MM.1S (cell line): ENCODE measurements at places on chromosomes 4 and X.

- H3K4me1 ChIP-seq, result peaks cover 7% of the 10 kb centered on the region
- peaks cover 3% of the 10 kb centered on the region; the same call in 1 of the 2 replicates for H3K27me3 ChIP-seq
- no peak overlapping the region for H3K27ac ChIP-seq
- no peak overlapping the region for H3K4me3 ChIP-seq
- H3K36me3 ChIP-seq, result no peaks in the 10 kb centered on the region
Observed at GRCh38 chr4:5988086-5988845, 30.0 kb downstream of the C4orf50 start.

- H3K27me3 ChIP-seq, result no peaks in the 10 kb centered on the region
- H3K36me3 ChIP-seq, result no peaks in the 10 kb centered on the region
- H3K4me3 ChIP-seq, result no peak overlapping the region
- H3K27ac ChIP-seq, result peak overlapping the region; percentile 57
- peak; percentile 75 for DNase-seq
Observed at GRCh38 chr4:23970201-23970850, 80.5 kb upstream of the PPARGC1A start.

GRCh38 chr4:7506119-7506518, 71.4 kb upstream of the PSAPL1 start:
- peaks cover 98% of the 10 kb centered on the region for H3K27me3 ChIP-seq
- DNase-seq, result no peak
- no peak overlapping the region for H3K4me3 ChIP-seq

DNA sequence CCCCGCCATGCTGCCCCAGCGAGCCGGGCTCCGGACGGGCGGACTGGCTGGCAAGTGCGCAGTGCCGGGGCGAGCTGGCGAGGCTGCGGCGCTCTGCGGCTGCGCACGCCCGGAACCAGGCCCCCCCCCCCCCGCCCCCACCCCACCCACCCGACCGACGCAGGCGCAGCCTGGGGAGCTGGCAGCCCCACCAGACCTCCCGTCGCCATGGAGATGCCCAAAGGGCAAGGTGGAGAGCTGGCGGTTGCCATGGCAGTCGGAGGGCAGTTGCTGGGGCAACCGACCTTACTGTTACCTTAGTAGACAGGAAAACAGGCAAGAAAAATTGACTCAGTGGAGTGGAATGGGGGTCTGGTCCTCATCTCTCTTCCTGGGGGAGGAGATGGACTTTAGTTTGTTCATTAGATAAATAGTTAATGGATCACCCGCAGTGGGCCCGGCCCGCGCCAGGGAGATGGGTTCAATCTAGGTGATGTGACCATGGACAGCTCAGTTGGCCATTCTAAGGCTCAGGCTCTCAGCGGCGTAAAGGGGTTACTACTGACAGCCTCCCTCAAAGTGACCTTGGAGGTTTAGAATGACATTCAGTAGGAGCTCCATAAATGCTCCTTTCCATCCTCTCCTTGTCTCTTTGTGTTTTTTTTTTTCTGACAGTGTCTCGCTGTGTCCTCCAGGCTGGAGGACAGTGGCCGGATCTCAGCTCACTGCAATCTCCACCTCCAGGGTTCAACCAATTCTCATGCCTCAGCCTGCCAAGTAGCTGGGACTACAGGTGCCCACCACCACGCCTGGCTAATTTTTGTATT, at the start of gene PCSK1N:
Gene PCSK1N (minus strand): TSS at position 87 of the 806 bp plus-strand sequence. CDS start 78 bp downstream, at position 9.
- no peaks in the 10 kb centered on the region for H3K4me1 ChIP-seq
- no peak within 1 kb of the TSS for H3K27ac ChIP-seq
- DNase-seq, result no peak
- no peaks in the 10 kb centered on the region for H3K36me3 ChIP-seq
- H3K27me3 ChIP-seq, result no peaks in the 10 kb centered on the region
- H3K4me3 ChIP-seq, result peak within 1 kb of the TSS; percentile 48; the same call in 1 of the 2 replicates

DNA sequence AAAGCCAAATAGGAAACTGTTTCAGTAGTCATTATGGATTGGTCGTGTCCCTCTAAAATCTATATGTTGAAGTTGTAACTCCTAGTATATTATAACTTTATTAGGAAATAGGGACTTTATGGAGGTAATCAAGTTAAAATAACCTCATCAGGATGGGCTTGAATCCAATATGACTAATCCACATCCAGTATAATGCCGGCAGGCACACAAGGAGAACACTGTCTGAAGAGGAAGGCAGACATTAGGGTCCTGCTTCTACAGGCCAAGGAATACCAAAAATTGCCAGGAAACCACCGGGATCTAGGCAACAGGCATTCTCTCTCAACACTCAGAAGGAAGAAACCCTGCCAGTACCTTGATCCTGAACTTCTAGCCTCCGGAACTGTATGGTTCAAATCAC, 130.3 kb downstream of the ATP10D start:
- no peaks in the 10 kb centered on the region for H3K27me3 ChIP-seq
- H3K4me3 ChIP-seq, result no peak overlapping the region
- H3K36me3 ChIP-seq, result no peaks in the 10 kb centered on the region
- no peak for DNase-seq
- H3K4me1 ChIP-seq, result no peaks in the 10 kb centered on the region

DNA sequence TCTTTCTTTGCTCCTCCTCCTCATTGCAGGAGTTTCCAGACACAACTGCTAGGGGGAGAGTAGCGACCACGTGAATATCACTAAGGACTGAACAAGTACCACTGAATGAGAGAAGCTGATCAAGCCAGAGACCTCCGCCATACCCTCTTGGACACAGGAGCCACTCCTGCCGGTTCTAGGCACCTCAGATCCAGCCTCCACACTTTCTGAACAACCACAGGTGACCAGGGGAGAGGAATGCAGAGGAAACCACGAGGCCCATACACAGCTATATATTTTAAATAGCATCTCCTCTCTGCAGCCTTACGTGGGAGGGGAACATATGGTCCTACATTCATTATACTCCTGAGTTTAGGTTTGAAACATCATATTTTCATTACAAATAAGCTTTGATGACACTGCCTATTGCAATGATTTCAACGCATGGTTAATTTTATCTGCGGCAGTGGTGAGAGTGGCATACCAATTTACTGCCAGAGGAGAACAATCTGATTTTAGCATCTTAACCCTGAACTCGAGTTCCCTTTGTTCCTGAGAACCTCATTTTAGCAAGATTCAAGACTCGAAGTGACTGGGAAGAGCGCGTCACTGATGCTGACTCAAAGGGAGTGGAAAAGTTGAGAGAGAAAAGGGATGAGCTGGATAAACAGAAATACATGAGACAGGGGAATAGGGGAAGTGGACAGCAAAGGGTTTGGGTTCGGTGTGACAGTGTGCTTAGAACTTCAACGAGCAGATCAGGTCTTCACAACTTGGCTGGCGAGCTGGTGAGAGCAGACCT, 231.7 kb upstream of the PPARGC1A start:
- no peak overlapping the region for H3K27ac ChIP-seq
- peaks cover 41% of the 10 kb centered on the region for H3K4me1 ChIP-seq
- DNase-seq, result peak; percentile 54
- H3K27me3 ChIP-seq, result no peaks in the 10 kb centered on the region
- no peak overlapping the region for H3K4me3 ChIP-seq
- H3K36me3 ChIP-seq, result no peaks in the 10 kb centered on the region

GRCh38 chr4:25098964-25099891, 61.0 kb downstream of the SEPSECS start:
- H3K36me3 ChIP-seq, result no peaks in the 10 kb centered on the region
- H3K27ac ChIP-seq, result no peak overlapping the region
- no peaks in the 10 kb centered on the region for H3K4me1 ChIP-seq
- no peak for DNase-seq
- H3K27me3 ChIP-seq, result no peaks in the 10 kb centered on the region
- no peak overlapping the region for H3K4me3 ChIP-seq

DNA sequence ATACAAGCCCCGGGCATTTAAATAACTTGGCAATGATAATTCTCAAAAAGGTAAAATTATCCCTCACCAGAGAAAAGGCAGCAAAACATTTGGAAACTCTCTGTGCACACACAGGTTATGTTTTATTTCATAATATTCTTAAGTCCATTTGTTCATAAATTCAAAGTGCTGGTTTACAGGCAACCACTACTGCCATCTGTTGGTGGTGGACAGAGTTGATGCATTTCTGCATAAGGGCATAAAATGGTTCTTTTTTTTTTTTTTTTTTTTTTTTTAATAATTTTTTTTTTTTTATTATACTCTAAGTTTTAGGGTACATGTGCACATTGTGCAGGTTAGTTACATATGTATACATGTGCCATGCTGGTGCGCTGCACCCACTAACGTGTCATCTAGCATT, 31.5 kb upstream of the IL21 start:
- DNase-seq, result peak; percentile 67
- H3K36me3 ChIP-seq, result no peaks in the 10 kb centered on the region
- H3K27ac ChIP-seq, result no peak overlapping the region
- H3K4me1 ChIP-seq, result no peaks in the 10 kb centered on the region

GRCh38 chr4:153393397-153393796, 48.9 kb downstream of the MND1 start:
- no peaks in the 10 kb centered on the region for H3K27me3 ChIP-seq
- H3K36me3 ChIP-seq, result no peaks in the 10 kb centered on the region
- no peak overlapping the region for H3K27ac ChIP-seq
- H3K4me3 ChIP-seq, result no peak overlapping the region
- DNase-seq, result no peak

GRCh38 chr4:127214931-127215330, 417.8 kb upstream of the INTU start:
- H3K36me3 ChIP-seq, result no peaks in the 10 kb centered on the region
- H3K4me3 ChIP-seq, result no peak overlapping the region
- no peaks in the 10 kb centered on the region for H3K27me3 ChIP-seq
- DNase-seq, result no peak
- no peaks in the 10 kb centered on the region for H3K4me1 ChIP-seq

DNA sequence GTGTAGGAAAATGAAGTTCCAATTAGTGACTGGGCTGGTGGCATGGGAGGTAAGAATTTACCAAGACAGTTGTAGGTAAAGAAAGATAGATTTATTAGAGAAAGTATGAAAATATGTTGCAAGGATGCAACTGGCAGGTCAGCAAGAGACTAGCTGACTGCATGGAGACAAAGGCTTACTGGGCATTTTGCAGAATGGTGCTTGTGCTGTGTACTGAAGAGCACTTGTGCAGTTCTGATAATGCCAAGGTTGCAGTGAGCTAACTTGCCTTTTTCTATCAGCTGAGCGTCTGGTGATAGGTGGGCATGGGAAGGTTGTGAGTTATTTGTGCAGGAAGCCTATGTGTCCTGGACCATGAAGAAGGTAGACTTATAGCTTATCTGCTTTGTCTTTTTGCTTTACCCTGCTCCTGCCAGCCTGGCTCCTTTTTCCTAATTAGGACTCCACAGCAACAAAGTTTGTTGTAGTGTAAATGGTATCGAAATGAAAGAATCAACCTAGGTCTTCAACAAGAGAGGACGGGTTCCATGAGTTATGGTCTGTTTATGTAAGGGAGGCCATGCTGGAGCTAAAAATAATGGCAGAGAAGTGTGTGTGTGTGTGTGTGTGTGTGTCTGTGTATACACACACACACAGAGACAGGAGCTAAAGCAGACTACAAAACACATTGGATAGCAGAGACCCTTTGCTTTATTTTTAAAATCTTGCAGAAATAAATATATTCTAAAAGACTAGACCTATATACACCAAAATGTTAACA, 15.0 kb downstream of the BST1 start:
- no peak overlapping the region for H3K27ac ChIP-seq
- no peaks in the 10 kb centered on the region for H3K4me1 ChIP-seq
- no peak overlapping the region for H3K4me3 ChIP-seq

DNA sequence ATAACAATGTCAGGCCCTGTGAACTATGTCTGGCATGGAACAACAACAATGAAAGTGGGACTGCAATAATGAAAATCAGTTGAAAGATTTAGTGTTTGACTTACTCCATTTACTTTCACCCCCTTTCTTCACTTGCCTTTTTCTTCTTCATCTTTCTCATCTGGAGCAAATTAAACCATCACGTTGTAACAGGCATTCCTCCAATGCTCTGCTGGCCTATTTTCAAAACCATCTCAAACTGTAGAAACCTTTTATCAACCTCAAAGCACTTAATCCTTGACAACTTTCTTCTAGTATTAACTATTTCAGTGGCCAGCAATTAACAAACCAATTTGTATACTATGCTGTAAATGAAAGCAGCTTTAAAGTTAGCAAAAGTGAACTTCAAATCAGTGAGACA, 8.3 kb downstream of the KLHL13 start:
- no peak for DNase-seq
- H3K4me3 ChIP-seq, result no peak overlapping the region
- H3K4me1 ChIP-seq, result no peaks in the 10 kb centered on the region
- H3K27ac ChIP-seq, result no peak overlapping the region
- no peaks in the 10 kb centered on the region for H3K27me3 ChIP-seq
- H3K36me3 ChIP-seq, result no peaks in the 10 kb centered on the region

- H3K4me1 ChIP-seq, result no peaks in the 10 kb centered on the region
- H3K4me3 ChIP-seq, result no peak overlapping the region
- DNase-seq, result no peak
- H3K27me3 ChIP-seq, result no peaks in the 10 kb centered on the region
Observed at GRCh38 chr4:22202246-22202974, 253.8 kb upstream of the KCNIP4 start.

DNA sequence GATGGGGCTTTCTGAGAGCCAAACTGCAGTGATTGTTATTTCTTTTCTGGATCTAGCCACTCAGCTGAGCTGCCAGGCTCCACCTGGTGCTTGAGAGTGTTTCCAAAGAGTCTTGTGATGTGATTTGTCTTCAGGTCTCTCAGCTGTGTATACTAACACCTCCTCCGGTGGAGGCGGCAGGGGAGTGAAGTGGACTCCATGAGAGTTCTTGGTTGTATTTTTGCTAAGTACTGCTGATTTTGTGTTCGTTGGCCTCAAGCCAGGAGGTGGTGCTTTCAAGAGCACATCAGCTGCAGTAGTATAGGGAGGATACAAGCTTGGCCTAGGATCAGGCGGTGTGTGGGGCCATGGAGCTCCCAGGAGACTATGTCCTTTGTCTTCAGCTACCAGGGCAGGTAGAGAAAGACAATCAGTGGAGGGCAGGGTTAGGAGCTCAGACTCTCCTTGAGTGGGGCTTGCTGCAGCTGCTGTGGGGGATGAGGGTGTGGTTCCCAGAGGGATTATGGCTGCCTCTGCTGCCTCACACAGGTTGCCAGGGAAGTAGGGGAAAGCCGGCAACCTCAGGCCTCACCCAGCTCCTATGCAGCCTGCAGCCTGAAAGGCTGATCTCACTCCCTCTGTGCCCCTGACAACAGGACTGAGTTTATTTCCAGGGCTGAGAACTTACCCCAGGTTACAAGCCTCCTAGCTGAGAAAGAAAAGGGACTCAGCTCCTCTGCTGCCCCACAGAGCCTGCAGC, 62.4 kb downstream of the NPFFR2 start:
- H3K36me3 ChIP-seq, result no peaks in the 10 kb centered on the region
- DNase-seq, result no peak
- no peaks in the 10 kb centered on the region for H3K27me3 ChIP-seq
- no peaks in the 10 kb centered on the region for H3K4me1 ChIP-seq

DNA sequence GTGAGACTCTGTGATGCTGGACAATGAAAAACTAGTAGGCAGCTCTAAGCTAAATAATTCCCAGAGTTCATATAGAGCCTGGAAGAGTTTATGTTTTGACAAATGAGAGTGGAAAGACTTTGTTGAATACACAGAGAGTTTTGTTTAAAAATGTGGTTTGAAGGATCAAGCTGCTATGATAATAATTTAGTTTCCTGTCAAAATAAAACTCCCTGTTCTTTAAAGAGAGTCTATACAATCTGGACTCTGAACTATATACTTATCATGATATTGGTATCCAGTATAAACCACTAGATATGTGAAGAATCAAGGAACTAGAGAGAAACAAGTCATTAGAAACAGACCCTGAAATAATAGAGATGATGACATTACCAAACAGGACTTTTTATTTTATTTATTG, 158.6 kb downstream of the C4orf33 start:
- H3K27ac ChIP-seq, result no peak overlapping the region
- no peak for DNase-seq
- no peaks in the 10 kb centered on the region for H3K4me1 ChIP-seq
- no peak overlapping the region for H3K4me3 ChIP-seq
- H3K27me3 ChIP-seq, result no peaks in the 10 kb centered on the region
